ENCODE measurements at places on chromosomes 3 and 15.

DNA sequence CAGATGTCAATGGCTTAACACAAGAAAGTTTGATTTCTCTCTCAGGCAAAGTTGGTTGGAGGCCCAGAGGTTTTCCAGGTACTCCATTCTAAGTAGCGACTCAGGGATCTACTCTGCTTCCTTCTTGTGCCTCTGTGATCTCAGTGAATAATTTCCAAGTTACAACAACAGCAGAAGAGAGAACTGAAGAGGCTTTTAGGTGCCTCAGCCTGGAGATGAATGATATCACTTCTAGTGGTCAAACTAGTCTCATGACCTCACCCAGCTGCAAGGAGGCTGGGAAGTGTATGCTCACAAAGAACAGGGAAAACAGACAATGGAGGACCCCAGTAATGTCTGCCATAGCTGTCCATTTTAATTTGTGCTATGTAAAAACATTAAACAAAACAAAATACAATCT lies 4.6 kb upstream of the PRICKLE2 start:
- DNase-seq = peak; percentile 17

DNA sequence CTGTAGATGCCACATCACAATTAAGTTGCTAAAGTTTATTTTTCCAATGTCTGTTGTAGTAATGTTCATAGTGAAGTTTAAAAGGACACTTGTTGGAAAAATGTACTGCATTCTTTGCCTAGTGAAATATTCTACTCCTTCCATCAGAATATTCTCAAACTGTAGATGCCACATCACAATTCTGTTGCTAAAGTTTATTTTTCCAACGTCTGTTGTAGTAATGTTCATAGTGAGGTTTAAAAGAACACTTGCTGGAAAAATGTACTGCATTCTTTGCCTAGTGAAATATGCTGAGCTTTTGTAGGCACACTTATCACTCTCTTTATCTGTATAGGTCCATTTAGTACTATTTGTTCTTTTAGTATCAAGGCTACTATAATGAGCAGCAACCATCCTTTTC lies 836.1 kb downstream of the NAALADL2 start:
- no peak for DNase-seq

DNA sequence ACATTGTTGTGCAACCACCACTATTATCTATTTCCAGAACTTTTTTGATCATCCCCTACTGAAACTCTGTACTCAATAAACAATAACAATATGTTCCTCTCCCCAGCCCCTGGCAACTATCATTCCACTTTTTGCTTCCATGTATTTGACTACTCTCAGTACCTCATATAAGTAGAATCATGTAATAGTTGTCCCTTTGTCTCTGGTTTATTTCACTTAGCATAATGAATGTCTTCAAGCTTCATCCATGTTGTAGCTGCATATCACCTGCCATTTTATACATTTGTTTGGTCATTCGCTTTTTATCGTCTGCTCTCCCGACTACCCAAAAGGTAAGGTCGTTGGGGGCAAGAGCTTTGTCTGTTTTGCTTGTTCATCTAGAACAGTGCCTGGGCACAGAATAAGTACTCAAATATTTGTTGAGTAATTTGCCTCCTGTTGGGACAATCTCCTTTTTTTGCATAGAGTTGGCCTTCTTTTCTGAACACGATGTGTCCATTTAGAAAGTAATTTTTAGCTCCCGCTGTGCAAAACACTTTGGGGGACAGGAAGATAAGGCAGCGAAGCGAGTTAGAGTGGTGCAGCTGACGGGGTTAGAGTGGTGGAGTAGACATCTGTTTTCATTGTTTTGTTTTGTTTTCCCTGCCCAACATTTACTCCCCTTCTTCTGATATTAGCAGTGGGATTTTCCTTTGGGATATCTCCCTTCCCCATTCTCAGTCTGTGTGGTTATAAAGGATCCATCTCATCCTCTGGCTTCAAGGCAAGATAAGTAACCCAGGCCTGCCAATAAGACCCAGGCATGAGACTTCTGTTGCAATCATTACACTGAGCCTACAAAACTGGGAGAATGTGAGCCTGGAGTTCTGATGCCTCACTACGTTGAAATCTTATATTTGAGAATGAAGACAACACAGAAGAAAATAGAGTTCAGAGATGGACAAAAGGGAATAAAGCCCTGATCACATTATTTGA lies 83.4 kb upstream of the RNU6-1 start:
- DNase-seq = no peak

DNA sequence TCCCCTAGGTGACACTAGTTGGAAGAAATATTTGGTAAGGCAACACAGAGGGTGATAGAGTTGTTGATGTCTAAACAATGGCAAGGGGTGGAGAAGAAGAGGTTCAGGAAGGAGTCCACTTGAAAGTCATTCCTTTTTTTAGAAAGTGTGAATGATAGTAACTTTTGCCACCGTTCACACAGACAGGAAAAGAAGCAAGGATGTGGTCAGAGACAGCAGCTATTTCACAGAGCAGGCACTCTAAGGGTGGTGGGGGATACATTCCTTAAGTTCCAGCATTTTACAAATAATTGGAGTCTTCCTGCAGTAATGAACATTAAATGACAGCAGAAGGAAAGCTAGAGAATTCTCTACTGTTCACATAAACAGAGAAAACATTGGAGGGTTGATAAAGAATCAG lies 75.4 kb upstream of the ZNF385D start:
- peak; percentile 67 for DNase-seq

GRCh38 chr3:26260139-26260538 lies 362.4 kb upstream of the LRRC3B start:
- no peak for DNase-seq

DNA sequence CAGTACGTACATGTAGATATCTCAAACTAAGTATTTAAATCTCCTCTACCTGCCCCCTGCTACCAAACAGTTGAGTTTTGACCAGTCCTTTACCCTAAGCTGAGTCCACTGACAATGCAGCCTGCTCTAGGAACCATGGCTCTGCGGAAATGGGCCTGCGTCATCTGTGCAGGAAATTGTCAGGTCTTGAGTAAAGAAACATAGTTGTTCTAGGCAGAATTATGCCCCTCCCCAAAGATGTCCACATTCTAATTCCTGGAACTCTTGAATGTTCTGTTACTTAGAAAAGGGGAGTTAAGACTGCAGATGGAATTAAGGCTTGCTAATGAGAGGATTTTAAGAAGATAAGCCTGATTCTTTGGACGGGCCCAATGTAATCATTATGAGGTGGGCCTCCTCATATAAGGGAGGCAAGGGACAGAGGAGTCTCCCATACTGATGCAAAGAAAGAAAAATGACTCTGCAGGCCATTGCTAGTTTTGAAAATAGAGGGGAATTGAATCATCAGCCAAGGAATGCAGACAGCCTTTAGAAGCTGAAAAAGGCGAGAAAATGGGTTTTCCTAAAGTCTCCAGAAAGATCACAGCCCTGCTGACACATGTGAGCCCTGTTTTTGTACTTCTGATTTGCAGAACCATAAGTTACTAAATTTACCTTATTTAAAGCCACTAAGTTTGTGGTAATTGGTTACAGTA lies 5.5 kb upstream of the VGLL3 start:
- no peak for DNase-seq

DNA sequence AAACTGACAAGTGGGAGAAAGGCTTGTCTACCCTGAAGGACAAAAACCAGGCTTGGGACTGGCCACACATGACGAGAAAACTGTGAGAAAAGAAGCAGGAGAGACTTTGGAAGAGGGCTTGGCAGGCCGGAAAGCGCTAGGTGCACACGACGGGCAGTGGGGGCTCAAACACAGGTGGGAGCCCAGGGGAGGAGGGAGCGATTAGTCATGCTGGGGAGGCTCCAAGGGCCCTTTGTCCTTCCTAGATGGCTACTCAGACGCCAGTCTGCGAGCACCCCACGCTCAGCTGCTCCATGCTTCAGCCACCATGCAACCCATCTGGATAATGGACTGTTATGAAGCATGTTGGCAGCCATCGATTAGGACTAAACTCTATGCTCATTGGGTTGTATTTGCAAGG lies 17.1 kb downstream of the LIPC start:
- DNase-seq = no peak

GRCh38 chr15:36571301-36571700 lies 8.1 kb upstream of the CDIN1 start:
- DNase-seq = peak; percentile 21

GRCh38 chr3:76402926-76403325 lies 617.6 kb upstream of the ZNF717 start:
- DNase-seq = no peak

DNA sequence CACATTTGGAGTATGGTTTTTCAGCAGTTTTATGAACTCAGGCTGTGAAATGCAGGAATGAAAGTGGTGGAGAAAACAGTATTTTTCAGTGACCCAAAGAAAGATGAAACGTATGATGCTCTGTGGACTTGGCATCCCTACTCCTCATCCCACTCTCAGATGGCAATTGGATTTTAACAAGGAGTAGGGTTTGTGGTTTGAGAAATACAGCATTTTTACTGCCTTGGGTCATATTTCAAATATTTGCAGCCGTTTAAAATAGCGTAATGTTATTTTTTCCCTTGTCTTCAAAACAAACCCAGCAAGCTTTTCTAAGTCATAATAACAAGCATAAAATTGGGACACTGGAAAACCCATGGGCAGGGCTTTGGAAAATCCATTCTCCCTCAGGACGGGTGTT lies 117.2 kb upstream of the LRIG1 start:
- peak; percentile 54 for DNase-seq

- DNase-seq = peak; percentile 13
These were observed 28.4 kb upstream of the SLC2A2 start for GRCh38 chr3:171054921-171055320.

- peak; percentile 82 for DNase-seq
These were observed 25.3 kb downstream of the ANP32A start for GRCh38 chr15:68795298-68795848.

GRCh38 chr3:185489462-185489861 lies 9.4 kb downstream of the TMEM41A start:
- no peak for DNase-seq

GRCh38 chr15:30999729-31000128 lies 8.3 kb upstream of the MTMR10 start:
- DNase-seq = no peak

- DNase-seq = peak; percentile 100
These were observed 202.1 kb downstream of the GREM1 start for GRCh38 chr15:32919749-32920414.

DNA sequence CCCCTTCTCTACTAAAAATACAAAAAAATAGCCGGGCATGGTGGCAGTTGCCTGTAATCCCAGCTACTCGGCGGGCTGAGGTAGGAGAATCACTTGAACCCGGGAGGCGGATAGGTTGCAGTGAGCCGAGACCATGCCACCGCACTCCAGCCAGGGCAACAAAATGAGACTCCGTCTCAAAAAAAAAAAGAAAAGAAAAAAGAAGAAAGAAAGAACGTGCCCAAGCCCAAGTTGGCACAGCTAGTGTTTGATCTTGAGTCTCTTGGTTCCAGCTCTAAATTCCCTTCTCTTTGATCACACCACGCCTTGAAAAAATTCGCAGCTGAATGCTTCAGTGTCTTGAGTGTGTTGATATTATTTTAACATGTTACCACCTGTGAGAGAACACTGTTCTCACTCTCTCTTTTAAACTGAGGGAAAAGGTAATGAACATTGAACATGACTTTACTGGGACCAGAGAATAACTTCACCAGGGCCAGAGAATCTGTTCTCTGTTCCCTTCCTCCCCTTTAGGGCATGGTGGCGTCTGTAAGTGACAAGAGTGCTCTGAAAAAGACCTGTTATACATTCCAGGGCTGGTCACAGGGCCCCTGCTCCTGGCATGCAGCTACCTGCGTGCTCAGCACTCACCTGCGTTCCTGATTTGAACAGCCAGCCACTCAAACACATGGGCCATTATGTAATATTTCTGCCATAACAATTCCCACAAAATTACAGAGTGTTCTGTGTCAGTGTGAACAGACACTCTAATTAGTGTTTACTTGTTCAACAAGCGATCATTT lies 19.0 kb downstream of the SLCO3A1 start:
- DNase-seq = no peak

DNA sequence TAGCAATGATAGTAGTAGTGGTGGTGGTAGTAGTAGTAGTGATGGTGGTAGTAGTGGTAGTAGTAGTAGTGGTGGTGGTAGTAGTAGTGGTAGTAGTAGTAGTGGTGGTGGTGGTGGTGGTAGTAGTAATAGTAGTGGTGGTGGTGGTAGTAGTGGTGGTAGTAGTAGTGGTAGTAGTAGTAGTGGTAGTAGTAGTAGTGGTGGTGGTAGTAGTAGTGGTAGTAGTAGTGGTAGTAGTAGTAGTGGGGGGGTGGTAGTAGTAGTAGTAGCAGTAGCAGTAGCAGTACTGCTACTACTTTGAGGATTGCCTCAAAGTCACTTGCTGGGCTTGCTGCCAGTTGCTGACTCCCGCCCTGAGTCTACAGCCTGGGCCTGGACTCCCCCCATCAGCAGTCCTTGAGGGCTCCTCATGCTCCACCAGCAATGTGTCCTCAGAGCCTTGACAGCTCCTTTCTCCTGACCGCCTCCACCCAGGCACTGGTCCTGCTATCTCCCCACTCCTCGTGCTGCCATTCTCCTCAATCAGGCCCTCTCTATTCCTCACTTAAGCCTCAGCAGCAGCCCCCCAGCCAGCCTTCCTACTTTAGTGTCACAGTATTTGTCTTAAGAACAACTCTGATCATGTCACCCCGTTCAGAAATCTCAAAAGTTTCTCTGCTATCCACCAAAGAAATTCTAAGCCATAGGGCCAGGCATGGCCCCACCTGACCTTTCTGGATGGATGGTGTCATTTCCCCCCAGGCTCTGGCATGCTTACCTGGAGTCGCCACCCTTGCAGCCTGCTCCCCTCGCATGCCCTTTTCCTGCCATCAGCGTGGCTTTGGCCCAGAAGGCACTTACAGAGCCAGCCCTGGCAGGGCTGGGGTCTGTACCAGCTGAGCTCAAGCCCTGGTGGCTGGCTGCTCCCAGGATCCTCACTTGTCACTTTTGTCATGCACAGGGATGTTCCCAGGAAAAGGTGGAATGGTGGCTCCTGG lies 45.6 kb downstream of the DLEC1 start:
- DNase-seq = peak; percentile 33

GRCh38 chr15:58269455-58270414 lies 131.6 kb downstream of the AQP9 start:
- peak; percentile 62 for DNase-seq

DNA sequence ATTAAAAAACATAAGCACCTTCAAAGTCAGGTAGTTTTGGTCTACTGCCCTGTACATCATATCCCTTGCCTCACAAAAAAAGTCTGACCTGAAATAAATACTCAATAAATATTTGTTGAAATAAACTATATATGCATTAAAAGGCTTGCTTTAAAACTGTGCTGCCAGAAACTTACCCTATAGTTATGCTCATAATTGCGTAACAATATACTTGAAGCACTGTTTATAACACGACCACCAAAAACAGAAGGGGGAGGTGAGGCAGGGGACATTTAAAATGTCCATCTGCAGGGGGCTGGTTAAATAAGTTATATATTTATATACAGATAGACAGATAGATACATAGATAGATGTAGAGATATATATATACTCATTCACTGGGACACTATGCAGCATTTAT lies 549.5 kb downstream of the MAGI1 start:
- no peak for DNase-seq

- peak; percentile 76 for DNase-seq
These were observed 46.9 kb downstream of the NR1D2 start for GRCh38 chr3:23991683-23992628.
